Uterus (tissue), 4 donors: ENCODE measurements at places on chromosomes 5 and 9.
A peak's percentile ranks its signal among the peaks of the same experiment; 100 is the strongest.

DNA sequence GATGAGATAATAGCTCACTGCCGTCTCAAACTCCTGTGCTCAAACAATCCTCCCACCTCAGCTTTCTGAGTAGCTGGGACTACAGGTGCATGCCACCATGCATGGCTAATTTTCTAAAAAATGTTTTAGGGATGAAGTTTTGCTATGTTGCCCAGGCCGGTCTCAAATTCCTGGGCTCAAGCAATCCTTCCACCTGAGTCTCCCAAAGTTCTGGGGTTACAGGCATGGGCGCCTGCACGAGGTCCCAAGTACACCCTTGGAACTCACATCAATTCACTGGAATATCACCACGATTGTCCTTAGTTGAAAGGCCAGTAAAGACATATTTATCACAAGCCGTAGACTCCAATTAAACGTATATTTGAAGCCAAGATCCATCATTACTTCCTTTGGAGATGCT is 184.6 kb downstream of the IRX1 start:
- no peaks in the 10 kb centered on the region for H3K4me1 ChIP-seq
- no peak overlapping the region for H3K4me3 ChIP-seq
- no peak for DNase-seq
- no peak overlapping the region for H3K27ac ChIP-seq

GRCh38 chr9:136700304-136700703 is 12.1 kb upstream of the DIPK1B start:
- H3K27ac ChIP-seq: no peak overlapping the region
- no peaks in the 10 kb centered on the region for H3K27me3 ChIP-seq
- H3K36me3 ChIP-seq: no peaks in the 10 kb centered on the region
- H3K4me1 ChIP-seq: no peaks in the 10 kb centered on the region
- no peak overlapping the region for H3K4me3 ChIP-seq

GRCh38 chr9:128521956-128522355 is 17.4 kb downstream of the GLE1 start:
- H3K36me3 ChIP-seq: no peaks in the 10 kb centered on the region
- no peak overlapping the region for H3K4me3 ChIP-seq
- no peaks in the 10 kb centered on the region for H3K27me3 ChIP-seq
- H3K4me1 ChIP-seq: no peaks in the 10 kb centered on the region
- H3K27ac ChIP-seq: no peak overlapping the region
- DNase-seq: no peak

DNA sequence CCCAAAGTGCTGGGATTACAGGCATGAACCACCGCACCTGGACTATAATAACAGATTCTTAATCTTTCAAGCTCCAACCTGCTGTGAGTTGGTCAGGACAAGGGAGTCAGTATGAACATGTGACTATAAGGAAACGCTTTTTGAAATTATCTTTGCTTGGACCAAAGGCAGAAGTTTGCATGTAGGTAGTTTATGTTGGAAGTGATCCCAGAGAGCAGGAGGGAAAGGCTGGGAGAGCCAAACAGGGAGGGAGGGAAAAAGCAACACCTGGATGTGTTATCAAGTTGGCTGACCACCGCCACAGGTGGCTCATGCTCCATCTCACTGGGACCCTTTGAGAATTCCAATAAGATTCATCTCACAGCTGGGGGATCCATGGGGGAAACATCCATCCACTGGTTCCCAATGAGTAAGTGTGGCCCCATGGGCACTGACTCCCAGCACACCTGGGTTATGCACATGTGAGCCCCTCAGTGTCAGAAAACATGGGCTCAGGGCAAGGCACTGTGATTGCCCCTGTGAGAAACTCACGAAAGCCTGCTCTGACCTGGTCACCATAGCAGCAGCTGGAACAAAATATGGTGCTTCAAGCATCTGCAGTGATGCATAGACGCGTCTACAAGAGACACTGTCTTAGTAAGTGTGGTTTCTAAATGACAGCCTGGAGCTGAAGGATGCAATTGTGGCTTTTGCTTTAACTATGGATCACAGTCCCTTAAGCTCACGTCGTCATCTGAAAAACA is 62.1 kb downstream of the ARSB start:
- no peak overlapping the region for H3K27ac ChIP-seq
- no peaks in the 10 kb centered on the region for H3K36me3 ChIP-seq
- no peak for DNase-seq
- no peak overlapping the region for H3K4me3 ChIP-seq
- H3K4me1 ChIP-seq: no peaks in the 10 kb centered on the region

DNA sequence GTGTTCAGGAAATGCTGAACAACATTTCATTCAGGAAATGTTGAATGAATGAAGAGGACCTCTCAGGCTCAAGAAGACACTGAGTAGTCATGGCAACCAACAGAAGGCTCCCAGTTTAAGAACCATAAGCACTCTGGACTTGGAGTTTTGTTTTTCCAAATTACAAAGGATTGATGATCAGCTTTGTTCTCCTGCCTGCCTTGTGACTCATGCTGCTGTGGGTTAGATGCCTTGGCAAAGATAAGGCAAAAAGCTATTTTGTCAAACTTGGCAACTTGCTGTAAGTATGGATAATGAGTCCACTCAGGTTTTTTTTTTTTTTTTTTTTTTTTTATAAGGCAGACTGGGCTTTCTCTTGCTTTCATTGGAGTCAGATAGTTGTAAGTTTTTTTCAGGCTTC is 365.0 kb downstream of the TMEM232 start:
- H3K27me3 ChIP-seq: no peaks in the 10 kb centered on the region
- no peaks in the 10 kb centered on the region for H3K36me3 ChIP-seq
- H3K27ac ChIP-seq: no peak overlapping the region

DNA sequence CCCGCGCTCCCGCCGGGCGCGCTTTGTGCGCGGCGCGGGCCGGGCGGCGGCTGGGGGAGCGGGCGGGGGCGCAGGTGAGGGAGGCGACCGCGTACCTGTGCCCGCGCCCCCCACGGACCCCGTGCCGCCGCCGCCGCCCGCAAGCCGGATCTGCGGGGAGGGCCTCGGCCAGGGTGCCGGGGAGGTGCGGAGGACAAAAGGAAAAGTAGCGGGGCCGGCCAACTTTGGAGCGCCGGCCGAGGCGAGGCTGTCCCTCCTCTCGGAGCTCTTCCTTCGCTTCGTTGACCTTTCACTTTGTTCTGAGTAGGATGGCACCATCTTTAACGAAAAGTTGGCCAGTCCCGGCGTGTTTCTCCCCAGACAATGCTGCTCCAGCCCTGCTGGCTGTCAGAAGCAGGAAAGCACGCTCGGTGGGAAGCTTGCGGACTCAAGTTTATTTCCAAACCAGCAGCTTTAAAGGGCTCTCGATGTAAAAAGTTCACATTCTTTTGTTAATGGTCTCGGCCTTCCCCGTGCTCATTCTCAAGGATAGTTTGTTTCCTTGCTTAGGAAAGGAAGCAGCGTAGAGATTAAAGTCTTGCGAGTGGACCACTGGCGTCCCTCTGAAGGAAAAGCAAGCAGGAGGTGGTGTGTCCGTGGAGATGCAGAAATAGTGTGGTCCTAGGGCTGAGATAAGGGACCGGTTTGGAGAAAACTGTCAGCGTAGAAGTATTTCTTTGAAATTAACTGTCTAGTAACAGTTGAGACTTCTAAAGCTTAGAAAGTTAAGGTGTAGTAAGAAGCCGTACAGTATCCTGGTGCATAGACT is 639 bp downstream of the EHMT1 start:
- H3K4me1 ChIP-seq: peaks cover 16% of the 10 kb centered on the region
- no peaks in the 10 kb centered on the region for H3K36me3 ChIP-seq
- H3K4me3 ChIP-seq: peak overlapping the region; percentile 73
- H3K27ac ChIP-seq: peak overlapping the region; percentile 74
- no peak for DNase-seq

- no peak overlapping the region for H3K4me3 ChIP-seq
- no peak for DNase-seq
- H3K27ac ChIP-seq: no peak overlapping the region
- H3K4me1 ChIP-seq: no peaks in the 10 kb centered on the region
- no peaks in the 10 kb centered on the region for H3K36me3 ChIP-seq
These were observed 73.9 kb upstream of the WWC1 start for GRCh38 chr5:168217497-168217896.

DNA sequence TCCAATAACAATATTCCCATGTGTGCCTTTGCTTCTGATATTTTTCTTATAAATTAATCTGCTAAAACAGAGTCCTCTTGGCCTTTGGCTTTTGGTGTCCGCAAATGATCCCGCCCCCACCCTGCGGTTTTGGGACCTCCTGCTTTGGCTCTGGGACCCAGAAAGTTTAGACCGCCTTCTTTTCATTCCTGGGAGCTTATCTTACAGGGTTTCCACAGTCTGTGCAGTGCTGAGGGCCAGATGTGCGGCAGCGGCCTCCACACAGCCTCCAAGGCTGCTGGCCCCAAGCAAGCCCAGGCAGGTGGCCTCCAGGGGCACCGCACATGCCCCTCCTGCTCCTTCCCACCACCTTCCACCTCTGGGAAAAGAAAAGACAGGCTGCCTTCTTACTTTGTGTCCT is 191.5 kb downstream of the ERCC6L2 start:
- H3K4me3 ChIP-seq: no peak overlapping the region
- no peaks in the 10 kb centered on the region for H3K27me3 ChIP-seq
- H3K27ac ChIP-seq: no peak overlapping the region
- no peak for DNase-seq

DNA sequence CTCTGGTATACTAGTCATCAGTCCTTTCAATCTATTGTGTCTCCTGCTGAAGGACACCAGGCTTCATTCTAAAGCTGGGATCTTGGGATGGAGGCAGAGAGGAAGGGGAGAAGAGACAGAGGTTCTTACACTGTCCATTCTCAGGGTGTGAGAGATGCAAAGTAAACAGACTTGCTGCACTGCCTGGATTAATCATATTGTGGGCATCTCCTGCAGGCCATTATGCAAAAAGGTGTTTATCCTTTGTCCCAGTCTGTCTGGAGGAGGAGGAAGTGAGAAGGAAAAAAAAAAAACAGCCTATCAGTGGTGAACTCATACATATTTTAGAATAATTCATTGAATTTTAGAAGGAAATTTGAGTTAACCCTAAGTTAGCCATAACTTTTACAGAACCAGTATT is 92.9 kb upstream of the TNPO1 start:
- H3K27ac ChIP-seq: no peak overlapping the region
- H3K27me3 ChIP-seq: no peaks in the 10 kb centered on the region
- H3K4me1 ChIP-seq: no peaks in the 10 kb centered on the region
- DNase-seq: no peak

- no peaks in the 10 kb centered on the region for H3K27me3 ChIP-seq
- no peaks in the 10 kb centered on the region for H3K4me1 ChIP-seq
- H3K36me3 ChIP-seq: no peaks in the 10 kb centered on the region
- H3K4me3 ChIP-seq: no peak overlapping the region
- no peak overlapping the region for H3K27ac ChIP-seq
These were observed 315.6 kb downstream of the PRR16 start for GRCh38 chr5:120779674-120780073.

DNA sequence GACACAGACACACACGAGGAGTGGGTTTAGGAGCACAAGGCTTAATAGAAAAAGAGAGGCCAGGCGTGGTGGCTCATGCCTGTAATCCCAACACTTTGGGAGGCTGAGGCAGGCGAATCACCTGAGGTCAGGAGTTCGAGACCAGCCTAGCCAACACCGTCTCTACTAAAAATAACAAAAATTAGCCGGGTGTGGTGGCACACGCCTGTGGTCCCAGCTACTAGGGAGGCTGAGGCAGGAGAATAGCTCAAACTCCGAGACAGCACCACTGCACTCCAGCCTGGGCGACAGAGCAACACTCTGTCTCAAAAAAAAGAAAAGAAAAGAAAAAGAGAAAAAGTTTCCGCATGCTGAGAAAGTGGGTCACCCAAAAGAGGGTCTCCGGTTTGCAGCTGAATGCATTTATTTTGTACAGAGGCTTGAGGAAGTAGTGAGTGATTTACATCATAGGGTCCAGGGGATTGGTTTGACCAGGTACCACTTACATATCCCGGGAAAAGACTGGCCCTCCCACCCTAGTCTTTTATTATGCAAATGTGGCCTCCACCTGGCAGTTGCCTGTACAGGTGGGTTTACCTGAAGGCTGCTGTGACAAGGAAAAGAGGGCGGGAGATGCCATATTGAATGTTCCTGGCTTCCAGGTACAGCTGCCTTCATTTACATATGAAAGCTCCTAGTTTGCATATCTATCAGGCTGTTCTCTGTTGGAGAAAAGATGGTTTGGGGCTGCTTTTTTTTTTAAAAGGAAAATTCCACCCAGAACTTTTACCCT is 366.2 kb upstream of the GRAMD2B start:
- no peaks in the 10 kb centered on the region for H3K36me3 ChIP-seq
- no peak for DNase-seq
- no peaks in the 10 kb centered on the region for H3K27me3 ChIP-seq
- no peaks in the 10 kb centered on the region for H3K4me1 ChIP-seq
- H3K4me3 ChIP-seq: no peak overlapping the region

- no peak overlapping the region for H3K27ac ChIP-seq
- H3K36me3 ChIP-seq: no peaks in the 10 kb centered on the region
- no peak for DNase-seq
- H3K27me3 ChIP-seq: no peaks in the 10 kb centered on the region
These were observed 132.5 kb downstream of the CDH18 start for GRCh38 chr5:19855453-19855852.

GRCh38 chr5:64838376-64838775 is 69.6 kb downstream of the CWC27 start:
- no peaks in the 10 kb centered on the region for H3K36me3 ChIP-seq
- H3K4me1 ChIP-seq: peaks cover 3% of the 10 kb centered on the region
- no peaks in the 10 kb centered on the region for H3K27me3 ChIP-seq
- DNase-seq: no peak
- no peak overlapping the region for H3K27ac ChIP-seq
- H3K4me3 ChIP-seq: no peak overlapping the region

- no peak overlapping the region for H3K4me3 ChIP-seq
- no peaks in the 10 kb centered on the region for H3K4me1 ChIP-seq
- H3K27ac ChIP-seq: no peak overlapping the region
- no peaks in the 10 kb centered on the region for H3K36me3 ChIP-seq
These were observed 144.7 kb downstream of the PCSK1 start for GRCh38 chr5:96288166-96288844.

DNA sequence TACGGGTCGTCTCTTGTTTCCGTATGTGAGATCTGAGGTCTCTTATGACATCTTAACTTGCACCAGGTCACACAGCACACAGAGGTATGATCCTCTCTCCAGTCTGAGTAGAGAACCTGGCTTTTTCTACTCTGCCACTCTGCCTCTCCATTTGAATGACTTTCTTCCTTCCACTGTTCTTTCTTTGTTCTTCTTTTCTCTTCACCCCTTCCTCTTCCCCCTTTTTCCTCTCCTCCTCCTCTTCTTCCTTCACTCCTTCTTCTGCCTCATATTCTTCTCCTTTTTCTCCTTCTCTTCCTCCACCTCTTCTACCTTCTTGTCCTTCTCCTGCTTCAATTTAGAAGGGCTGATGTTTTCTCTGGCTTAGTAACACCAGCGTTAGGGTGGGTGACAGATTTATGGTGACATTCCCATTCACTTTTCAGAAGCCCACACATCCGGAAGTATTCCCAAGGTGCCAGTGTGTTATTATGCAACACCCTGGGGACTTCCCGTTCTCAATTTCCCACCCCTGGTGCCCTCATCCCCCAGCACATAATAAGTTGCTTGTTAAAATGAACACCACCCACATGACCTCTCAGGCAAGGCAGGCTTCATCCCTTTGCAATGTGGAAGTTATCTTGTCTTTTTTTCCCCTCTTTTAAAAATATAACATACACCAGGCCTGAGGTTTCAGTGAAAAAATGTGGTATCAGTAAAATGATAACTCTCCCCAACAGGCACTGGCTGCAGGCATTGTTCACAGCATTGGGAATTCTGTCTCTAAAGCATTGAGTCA is 122.0 kb downstream of the PAPPA start:
- no peaks in the 10 kb centered on the region for H3K27me3 ChIP-seq
- DNase-seq: no peak
- no peak overlapping the region for H3K4me3 ChIP-seq
- H3K27ac ChIP-seq: no peak overlapping the region
